ENCODE measurements at places on chromosomes 3 and 15.

GRCh38 chr3:40055956-40056355, 246.5 kb downstream of the MYRIP start:
- DNase-seq = no peak

DNA sequence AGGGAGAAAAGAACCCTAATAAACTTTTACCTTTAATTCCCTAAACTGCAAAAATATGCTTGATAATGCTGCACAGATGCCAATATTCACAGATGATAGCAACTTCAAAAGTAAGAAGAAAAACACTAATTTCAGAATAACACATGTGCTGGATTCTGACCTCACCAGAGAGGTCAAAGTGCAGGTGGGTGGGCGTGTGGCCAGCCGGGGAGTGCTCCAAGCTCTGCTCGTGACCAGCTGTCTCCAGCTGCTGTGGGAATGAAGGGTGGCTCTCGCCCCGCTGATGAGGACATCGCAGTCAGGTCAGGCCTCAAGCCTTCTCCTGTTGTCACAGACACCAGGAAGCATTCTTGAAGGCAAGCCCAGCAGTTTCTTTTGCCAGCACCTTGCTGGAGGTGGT, 57.1 kb downstream of the ADAMTS17 start:
- no peak for DNase-seq

DNA sequence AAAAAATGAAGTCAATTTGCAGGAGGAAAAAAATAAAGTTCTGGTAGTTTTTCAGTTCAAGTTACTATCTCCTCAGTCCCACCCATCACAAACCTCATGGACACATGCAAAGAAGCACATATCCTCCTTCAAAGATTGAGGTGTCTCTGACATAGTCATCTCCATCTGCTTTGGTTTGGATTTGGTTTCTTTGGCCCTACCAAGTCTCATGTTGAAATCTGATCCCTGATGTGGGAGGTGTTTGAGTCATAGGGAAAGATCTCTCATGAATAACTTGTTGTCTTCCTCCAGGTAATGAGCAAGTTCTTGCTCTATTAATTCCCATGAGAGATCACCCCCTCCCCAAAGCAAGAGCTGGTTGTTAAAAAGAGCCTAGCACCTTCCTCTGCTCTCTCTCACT, 446.8 kb downstream of the IGSF11 start:
- DNase-seq = no peak

- peak; percentile 5 for DNase-seq
Observed at GRCh38 chr15:94229591-94230369, 1.6 kb upstream of the MCTP2 start.

DNA sequence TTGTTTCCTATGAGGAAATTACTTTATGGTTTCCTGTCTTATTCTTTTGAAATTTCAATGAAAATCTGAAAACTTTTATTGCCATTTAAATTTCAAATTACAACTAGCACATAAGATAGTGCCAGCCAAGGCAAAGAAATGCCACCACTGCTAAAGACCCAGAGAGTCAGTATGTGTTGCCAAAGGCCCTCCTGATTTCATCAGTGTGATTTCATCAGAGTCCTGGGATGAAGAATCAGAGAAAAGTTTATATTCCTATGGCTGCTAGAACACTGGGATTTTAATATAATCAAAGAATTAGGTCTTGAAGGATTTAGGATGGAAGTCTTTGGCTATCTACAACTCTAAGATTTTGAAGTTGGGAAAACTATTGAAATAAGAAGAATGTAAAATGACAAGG, 434.2 kb upstream of the CCDC54 start:
- no peak for DNase-seq

DNA sequence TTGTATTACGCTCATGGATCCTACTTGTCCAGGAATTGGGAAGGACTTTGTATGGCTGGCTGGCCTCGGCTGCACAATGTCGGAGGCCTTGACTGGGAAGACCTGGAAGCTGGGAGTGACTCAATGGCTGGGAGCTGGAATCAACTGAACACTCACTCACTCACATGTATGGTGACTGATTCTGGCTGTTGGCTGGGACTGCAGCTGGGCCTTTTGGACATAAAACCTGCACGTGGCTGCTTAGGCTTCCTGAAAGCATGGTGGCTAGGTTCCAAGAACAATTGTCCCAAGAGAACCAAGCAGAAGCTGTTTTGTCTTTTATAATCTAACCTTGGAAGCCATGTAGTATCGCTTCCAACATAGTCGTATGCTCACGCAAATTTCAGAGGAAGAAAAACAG, 38.0 kb upstream of the CMTM8 start:
- no peak for DNase-seq

GRCh38 chr15:27479296-27480140, 508.5 kb downstream of the GABRG3 start:
- no peak for DNase-seq

DNA sequence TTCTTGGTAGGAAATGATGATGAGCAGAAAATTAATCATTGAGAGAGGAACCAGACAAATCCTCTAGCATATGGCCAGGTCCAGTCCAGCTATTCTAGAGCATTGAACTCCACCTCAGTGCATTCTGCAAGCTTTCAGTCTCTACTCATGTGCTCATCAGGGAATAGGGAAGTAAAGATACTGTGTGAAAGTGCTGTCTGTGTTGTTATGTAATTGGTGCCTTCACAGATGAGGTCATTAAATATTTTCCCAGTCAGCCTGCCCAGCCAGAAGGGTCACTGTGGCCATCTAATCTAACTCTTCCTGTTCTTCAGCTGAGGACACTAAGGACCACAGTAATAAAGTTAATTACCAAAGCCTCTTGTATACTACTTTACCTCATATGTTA, 28.2 kb downstream of the C3orf62 start:
- no peak for DNase-seq

- no peak for DNase-seq
Observed at GRCh38 chr3:152289708-152290107, 21.0 kb downstream of the MBNL1 start.

- DNase-seq = peak; percentile 46
Observed at GRCh38 chr3:4825436-4826236, 153.6 kb upstream of the BHLHE40 start.

GRCh38 chr3:17579289-17580031, 163.0 kb downstream of the TBC1D5 start:
- no peak for DNase-seq

DNA sequence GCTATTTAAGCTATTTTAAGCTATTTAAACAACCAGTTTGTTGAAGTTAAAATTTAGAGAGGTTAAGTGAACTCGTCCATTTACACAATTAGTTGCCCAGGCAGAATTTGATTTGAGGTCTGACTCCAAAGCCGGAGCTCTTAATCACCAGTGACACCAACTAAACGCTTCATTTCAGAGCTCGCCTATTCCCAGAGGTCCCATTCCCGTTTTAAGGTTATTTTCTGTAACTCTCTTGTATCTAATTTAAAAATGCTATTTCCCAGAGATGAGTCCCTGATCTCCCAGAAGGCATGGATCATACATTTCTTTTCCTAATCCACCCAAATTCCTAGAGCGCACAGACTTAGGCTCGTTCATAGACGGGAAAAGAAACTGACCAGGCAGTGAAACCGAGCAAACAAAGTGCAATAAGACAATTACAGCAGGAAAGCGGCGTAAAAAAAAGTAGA, 904 bp upstream of the MCTP2 start:
- DNase-seq = no peak

DNA sequence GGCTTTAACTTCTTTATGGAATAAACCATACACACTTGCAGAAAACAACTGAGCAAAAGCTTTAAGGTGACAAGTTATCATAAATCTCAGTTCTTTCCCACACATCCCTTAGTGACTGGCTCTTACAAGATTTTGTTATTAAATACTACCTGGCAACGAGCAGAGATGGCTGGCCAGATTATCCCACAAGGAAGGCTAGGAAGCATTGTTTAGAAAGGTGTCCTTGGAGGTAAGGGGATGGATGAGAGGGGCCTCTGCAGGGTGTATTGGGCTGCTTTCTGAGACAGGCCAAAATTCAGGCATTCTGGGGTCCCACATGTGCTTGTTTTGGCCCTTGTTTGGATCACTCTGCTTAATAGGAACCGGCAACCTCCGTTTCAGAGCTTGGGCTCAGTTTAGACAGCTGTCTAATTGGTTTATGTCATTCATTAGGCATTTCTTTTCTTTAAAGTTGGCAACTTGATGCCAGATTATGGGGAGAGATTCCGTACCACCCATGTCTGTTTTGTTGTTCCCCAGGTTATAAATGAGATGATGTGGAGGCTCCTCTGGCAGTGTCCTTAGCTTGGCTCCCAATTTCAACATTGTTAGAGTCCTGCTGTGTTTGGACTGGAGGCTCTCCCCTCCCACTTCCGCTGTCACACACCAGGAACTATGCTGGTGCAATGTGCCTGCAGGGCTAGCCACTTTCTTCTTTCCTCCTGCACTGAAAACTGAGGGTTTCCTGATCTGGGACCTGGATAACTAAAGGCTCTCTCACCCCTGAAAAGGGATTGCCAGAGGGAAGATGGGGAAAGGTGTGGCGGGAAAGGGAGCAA, 121.1 kb downstream of the TPRG1 start:
- DNase-seq = no peak

DNA sequence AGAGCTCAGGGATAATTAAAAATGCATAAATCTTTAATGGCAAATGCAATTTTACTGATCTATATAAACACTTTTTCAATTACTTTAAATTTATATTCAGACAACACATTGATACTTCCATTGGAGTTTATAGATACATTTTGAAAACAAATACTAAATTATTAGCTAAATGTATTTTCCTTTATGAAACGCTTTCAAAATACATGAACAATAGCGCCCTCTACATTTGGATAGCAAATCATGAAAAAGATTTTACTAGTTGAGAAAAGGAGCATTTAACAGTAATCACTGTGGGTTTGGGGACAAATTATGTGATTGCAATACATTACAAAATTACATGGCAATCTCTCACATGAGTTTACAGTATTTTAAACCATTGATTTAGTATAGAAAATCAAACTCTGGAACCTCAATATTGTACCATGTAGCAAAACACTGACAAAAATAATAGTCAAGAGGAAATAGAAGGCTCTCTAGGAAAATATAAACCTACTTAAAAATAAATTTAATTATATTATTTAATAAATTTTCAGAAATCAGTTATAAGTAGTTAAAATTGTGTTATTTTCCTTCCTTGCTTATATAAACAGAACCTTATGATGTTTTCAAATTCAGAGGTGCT, 207.9 kb downstream of the ZIC1 start:
- DNase-seq = no peak

GRCh38 chr3:70726961-70727360, 414.5 kb upstream of the MDFIC2 start:
- no peak for DNase-seq

DNA sequence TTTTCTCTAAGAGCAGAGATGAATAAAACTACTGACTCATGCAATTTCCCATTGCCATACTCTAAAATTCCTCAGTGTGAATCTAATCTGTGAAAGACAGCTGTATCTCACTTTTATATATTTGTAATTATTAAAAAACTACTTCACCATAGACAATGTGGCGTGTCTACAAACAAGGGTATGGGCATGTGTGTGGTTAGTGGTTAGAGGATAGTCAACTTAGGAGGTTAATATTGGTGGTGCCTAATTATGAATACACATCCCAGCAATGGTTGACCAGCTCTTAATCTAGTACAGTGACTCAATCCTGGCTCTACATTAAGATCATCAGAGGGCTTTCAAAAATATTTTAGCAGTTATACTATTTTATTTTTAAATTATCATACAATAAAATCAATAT, 94.5 kb downstream of the GOLIM4 start:
- DNase-seq = no peak

DNA sequence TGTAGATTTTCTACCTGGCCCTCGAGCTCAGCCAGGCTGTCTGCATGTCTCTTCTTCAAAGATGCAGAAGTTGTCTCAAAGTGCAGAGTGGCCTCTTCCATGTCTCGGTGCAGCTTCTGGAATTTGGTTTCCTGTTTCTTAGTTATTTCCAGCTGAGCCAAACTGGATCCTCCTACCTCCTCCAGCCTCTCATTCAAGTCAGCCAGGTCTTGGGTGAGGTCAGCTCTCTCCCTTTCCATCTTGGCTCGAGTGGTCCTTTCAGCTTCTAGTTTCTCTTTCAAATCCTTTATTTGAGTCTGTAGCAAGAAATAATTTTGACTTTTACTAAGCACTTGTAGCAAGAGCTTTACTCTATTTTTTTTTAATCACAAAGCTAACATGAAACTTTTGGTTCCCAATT, 81.8 kb downstream of the MYH15 start:
- DNase-seq = no peak

DNA sequence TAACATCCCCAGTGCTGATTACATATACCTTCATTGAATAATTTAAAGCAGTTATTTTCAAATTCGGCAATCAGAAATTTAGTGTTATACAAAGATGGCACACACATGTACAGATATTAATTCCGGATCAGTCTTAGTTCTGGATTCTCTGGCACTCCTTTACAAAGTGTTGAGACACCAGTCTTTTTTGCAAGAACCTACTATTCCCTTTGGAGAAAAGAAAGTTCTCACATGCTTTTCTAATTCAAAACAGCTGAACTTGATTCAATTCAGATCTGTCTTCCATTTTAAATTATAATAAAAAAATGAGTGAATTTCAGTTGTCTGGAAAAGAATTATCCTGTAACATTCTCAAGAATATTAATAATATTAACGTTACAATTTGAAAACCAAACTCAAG, 20.4 kb downstream of the CCDC191 start:
- DNase-seq = no peak

DNA sequence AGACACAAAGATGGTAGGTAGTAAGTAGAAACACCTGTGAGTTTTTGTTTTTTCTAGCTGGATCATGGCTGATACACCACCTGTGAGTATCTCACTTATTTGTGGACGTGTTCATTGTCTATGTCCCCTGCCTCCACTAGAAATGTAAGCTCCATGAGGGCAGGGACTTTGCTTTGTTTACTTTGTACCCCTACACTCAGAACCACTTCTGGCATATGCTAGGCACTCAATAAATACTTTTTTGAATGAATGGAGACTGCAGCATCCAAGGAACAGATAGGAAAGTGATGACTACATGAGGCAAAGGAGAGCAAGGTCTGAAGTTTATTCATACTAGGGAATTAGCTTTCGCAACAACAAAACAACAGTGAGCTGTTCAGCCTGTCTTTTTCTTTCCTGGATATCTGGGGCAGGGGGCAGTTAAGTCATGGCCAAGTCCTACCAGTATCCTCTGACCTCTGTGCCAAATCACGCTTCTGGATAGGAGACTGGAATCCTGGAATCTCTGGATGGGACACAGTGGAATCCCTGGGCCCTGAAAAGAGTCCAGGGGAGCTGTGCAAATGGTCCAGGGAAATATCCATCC, 11.6 kb upstream of the EPB42 start:
- no peak for DNase-seq

DNA sequence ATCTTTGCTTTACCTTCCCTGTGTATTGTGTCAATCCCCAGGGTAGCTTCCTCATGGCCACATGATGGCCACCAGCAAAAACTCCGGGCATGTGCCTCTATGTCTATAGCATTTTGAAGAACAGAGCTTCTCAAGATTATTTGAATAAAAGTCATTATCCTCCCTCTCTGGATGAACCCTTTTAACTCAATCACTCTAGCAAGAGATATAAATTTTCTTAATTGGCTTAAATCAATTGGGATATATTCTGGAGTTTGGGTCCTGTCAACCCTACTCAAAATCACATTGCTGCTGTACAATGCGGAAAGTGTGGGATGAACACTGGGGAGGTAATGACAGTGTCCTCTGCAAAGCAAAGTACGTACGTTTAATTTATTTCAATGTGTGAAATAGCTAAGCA, 370.6 kb upstream of the LRRC3B start:
- DNase-seq = no peak

Measured in activated CD4-positive, alpha-beta T cell treated with anti-CD3 and anti-CD28 coated beads, Interleukin-2, amount 50 U/mL, for 1 hour (primary cell).